ENCODE measurements at places on chromosomes 16 and 17.

DNA sequence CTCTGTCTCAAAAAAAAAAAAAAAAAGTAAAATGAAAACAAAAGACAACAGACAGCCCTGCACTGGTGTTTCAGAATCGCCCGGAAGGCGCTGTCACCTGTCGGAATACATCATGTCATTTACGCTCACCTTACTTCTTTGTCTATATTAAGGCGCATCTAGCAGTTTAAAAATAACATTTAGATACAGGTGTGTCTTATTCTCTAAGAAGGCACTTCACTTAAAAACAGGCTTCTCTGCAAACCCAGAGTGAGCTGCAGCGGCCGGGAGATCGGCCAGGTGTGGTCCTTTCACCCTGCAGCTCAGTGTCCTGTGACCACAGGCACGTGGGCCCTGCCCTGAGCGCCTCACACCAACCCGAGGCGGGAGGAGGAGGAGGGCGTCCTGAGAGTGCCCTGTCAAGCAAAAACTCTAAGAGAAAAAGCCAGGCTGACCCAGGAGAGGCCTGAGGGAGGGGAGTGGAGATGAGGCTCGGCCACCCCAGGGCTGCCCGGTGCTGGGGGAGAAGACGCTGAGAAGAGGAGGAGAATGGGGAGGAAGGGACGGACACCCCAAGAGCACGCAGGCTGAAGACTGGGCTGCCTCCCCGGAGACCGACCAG, 3.3 kb upstream of the LMF1 start:
- no peak for DNase-seq

GRCh38 chr16:57533431-57534336, 2.7 kb downstream of the CCDC102A start:
- DNase-seq = no peak

DNA sequence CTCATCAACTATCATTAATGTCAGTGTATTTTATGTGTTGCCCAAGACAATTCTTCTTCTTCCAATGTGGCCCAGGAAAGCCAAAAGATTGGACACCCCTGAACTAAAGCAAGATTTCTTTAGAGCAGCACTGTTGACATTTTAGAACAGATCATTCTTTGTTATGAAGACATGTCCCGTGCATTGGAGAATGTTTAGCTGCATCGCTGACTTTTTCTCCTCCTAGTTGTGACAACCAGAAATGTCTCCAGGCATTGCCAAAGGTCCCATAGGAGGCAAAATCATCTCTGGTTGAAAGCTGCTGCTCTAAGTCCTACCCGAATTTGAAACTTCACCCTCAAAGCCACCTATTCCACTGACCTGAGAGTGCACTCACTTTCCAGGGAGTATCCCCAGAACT, 62.7 kb upstream of the IRX6 start:
- no peak for DNase-seq

- DNase-seq = no peak
These were observed 121.5 kb downstream of the STXBP4 start for GRCh38 chr17:55090079-55090492.

- no peak for DNase-seq
These were observed 41.6 kb upstream of the KSR1 start for GRCh38 chr17:27414694-27415093.

DNA sequence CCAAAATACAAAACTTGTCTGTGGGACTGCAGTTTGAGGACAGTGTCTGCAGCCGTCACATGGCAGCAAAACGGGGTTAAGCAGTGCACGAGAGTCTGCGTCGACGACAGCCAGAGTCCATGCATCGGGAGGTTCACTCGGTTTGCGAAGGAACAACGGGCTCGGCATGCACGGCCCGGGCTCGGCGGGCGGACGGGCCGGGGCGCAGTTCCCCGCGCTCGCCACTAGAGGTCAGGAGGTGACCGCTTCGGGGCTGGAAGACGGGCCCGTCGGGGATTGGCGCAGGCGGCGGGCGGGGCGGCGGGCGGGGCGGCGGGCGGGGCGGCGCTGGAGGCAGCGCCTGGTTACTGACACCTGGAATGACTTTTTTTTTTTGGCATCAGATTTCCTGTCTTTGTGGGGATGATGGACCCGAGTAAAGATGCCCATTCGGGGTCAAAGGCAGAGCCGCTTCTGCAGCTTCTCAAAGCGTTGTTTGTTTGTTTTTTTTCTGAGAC, 6.5 kb downstream of the SCGB1C2 start:
- DNase-seq = peak; percentile 92

DNA sequence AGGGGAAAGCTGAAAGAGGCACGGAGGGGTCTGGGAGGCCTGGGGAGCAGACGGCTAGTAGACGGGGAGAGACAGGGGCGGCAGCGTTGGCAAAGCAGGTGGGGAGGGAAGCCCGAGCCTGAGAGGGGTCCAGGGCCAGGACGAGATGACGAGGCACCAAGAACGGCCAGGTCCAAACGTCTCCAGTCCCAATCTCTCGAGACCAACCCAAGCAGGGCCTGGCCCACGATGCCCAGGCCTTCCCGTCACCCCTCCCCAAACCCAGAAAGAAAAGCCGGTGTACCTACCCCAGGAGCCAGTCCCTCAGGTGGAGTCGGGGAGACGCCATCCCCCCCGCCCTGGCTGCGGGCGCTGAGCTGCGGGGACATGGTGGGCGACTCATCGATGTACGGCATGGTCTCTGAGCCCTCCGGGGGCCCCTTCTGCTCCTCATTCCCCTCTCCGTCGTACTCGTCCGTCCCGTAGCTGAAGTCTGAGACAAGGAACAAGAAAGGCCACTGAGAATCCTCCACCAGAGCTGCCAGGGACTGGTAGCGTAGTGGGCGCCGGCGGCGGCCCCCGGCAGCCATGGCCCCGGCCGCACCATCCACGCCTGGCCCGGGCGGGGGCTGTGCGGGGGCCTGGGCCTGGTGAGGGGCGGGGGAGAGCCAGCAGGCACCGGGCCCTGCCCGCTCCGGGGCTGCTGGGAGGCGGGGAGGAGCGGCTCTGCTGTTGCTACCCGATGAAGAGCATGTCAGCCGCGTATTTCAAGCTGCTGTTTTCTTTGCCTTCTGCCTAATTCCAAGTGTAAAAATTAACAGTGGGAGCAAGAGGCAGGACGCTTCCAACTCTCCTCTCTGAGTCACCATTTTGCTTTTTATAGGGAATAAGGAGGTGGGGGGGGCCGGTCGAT, 54.6 kb downstream of the ABR start:
- DNase-seq = no peak

GRCh38 chr17:55830699-55831471, 80.0 kb downstream of the PCTP start:
- no peak for DNase-seq

GRCh38 chr16:17446661-17447060, 24.1 kb downstream of the XYLT1 start:
- no peak for DNase-seq

DNA sequence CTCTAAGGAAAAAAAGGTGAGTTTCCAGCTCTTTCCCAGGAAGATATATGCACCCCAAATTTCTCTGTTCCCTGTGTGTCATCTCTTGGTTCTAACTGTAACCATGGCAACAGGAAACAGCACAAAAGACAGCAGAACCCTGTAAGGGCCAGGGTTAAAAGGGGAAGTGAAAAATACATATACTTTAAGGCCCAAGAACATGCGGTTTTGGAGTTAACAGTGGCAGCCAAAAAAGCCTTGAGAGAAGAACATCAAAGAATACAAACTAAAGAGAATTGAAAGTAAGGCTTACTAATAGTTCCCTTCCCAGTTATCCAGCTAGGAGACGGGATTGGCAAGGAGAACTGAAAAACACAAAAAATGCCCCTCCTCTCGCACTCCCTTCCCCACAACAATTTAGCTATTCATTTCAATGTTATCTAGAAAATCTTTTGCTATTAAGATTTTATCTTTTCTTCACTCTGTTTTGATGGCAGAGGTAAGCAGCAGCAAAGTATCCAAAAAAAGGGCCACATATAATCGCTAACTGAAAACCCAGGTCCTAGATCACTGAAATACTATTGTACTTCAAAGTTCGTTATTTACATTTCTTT, 1.5 kb downstream of the SPOP start:
- no peak for DNase-seq

DNA sequence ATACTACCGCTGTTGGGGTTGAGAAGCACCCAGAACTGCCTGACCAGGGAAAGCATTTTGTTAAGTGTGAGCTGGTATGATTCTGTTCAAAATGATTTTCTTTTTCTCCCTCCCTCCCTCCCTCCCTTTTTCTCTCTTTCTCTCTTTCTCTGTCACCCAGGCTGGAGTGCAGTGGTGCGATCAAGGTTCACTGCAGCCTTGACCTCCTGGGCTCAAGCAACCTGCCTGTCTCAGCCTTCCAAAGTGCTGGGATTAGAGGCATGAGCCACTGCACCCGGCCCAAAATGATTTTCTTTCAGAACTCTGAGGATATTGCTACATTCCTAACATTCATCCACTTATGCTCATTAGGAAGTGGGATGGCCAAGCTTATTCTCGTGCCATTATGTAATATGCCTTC, 41.3 kb downstream of the SLC47A1 start:
- DNase-seq = no peak

- DNase-seq = no peak
These were observed 23.2 kb upstream of the SPNS2 start for GRCh38 chr17:4475463-4475862.

DNA sequence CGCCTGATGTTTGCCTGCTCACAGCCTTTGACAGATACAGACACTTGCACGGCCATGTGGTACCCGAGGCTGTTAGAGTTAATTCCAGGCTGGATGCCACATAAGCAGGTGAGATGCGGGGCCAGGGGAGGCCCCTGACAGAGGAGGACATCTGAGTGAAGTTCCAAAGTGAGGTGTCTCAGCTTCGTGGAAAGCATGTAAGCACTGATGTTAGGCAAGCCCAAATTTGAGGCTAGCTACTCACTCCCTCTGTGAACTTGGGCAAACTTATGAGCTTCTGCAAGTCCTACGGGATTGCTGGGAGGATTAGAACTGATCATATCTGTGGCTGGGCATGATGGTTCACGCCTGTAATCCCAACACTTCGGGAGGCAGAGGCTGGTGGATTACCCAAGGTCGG, 39.3 kb upstream of the MARCHF10 start:
- no peak for DNase-seq

DNA sequence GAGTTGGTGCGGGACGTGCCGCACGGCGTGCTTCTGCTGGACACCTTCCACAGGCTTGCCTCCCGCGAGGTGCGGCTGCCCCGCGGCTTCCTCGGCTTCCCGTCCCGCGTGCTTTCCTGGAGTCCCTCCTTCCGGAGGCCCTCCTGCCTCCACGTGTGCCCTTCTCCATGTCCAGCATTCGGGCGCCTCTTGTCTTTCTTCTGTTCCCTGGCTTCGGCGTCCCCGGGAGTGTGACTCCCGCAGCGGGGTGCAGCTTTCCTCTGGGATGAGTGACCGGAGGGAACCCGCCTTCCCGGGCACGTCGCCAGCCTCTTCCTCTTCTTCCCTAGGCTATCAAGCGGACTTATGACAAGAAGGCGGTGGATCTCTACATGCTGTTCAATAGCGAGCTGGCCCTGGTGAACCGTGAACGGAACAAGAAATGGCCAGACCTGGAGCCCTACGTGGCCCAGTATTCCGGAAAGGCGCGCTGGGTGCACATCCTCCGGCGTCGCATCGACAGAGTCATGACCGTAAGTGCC, 23.0 kb downstream of the DNAH2 start:
- no peak for DNase-seq

GRCh38 chr16:87780385-87780989, 14.7 kb upstream of the KLHDC4 start:
- DNase-seq = no peak

GRCh38 chr16:18800293-18800692, 1.1 kb downstream of the ARL6IP1 start:
- no peak for DNase-seq

GRCh38 chr17:77943971-77944370, 14.5 kb upstream of the TNRC6C start:
- DNase-seq = no peak

DNA sequence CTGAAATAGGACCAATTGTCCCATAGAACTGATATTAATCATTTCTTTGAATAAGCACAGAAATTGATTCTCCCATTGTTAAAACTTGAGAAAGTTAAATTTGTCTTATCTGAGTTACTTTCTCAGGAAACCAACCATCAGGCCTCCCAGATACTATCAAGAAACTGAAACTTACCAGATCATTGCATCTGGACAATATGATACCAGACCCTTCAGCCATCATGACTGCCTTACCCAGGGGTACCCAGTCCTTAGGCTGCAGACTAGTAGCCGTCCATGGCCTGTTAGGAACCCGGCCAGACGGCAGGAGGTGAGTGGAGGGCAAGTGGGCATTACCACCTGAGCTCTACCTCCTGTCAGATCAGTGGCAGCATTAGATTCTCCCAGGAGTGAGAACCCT, 7.8 kb downstream of the STXBP4 start:
- no peak for DNase-seq

DNA sequence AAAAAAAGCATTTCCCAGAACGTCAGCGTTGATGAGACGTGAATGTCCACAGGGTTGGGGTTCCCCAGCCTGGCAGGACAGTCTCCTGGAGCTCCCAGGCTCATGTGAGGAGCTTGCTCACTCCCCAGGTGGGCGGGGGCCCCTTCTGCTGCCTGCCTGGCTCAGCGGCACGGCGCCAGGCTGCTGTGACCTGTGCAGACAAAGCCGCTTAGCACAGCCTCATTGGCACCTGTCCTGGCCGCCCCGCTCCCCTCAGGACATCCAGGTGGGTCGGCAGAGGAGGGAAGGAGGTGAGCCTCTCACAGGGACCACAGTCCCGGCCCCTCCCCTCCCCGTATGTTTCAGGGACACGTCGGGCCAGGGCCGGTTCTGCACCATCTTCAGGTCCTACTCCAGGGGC, 12.9 kb upstream of the WFIKKN1 start:
- no peak for DNase-seq

GRCh38 chr16:71666264-71666663, 40.3 kb downstream of the MARVELD3 start:
- DNase-seq = no peak

- DNase-seq = no peak
These were observed 105.8 kb upstream of the CORO6 start for GRCh38 chr17:29728490-29728889.

GRCh38 chr16:996681-997080, 15.1 kb downstream of the SOX8 start:
- no peak for DNase-seq

GRCh38 chr17:54544249-54544648, 356.4 kb upstream of the TOM1L1 start:
- DNase-seq = no peak

DNA sequence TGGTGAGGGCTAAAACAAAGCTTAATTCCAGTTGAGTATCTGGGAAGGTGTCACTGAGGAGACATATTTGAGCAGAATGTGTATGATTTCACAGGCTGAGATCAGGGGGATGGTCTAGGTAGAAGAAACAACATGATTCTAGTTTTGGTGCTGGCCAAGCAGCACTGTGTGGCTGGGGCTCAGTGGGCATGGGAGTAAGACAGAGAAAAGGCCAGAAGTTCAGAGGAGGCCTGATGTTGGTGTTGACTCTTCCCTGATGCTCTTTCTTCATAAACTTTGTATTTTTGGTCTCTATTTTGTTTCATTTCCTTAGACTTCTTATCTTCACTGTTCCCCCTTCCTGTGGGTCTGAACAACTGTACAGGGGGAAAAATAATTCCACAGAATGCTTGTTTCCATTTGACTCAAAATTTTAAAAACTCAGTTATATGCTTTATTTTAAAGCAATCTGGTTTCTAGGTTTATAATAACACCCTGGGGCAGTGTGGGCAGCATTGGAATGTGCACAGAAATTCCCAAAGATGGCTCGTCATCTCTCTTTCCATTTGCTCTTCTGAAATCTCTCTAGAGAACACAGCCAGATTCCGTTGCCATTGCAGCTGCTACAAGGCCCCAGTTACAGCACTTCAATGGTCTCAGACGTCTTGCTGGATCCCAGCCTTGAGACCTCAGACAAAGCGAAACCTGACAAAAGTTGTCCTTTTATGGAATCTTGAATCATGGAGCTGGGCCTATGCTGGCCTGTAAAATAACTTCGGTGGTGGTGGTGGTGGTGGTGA, 68.3 kb downstream of the SNX11 start:
- DNase-seq = no peak

Measured in stimulated activated CD4-positive, alpha-beta T cell treated with anti-CD3 and anti-CD28 coated beads, Interleukin-1b, Interleukin-23, amount 100 ng/mL, for 1 hour (primary cell).